Sigmoid colon (tissue), 7 donors: ENCODE measurements at places on chromosomes 11 and 22. TPM values are rescaled to one million over a fixed set of nuclear protein-coding genes. Genes with fewer than 3 reads are reported as not detected.

SMTNL1 gene
- not detected for polyA plus RNA-seq

TRPM5 gene
- polyA plus RNA-seq, result not detected

CABP4 gene
- polyA plus RNA-seq, result not detected

CBLIF gene
- polyA plus RNA-seq, result not detected

LGR4 gene
- 23.5 TPM for polyA plus RNA-seq

ST14 gene
- 51.7 TPM for polyA plus RNA-seq

PARVG gene
- 3.0 TPM for polyA plus RNA-seq

PNPLA5 gene
- not detected for polyA plus RNA-seq

SAA2 gene
- polyA plus RNA-seq, result 7.8 TPM

BACE1-AS gene
- 4.2 TPM for polyA plus RNA-seq

ISX gene
- 46.8 TPM for polyA plus RNA-seq

SLC1A2 gene
- 0.60 TPM for polyA plus RNA-seq

OR4C46 gene
- polyA plus RNA-seq, result not detected

PIWIL4 gene
- 5.4 TPM for polyA plus RNA-seq

UCP2 gene
- 52.5 TPM for polyA plus RNA-seq

SCUBE1 gene
- 1.1 TPM for polyA plus RNA-seq

PAMR1 gene
- 1.8 TPM for polyA plus RNA-seq
